MV-4-11 (cell line): ENCODE measurements at places on chromosomes 4 and X.

GRCh38 chr4:155738548-155738947 is 20.3 kb upstream of the GUCY1B1 start:
- DNase-seq, result no peak

DNA sequence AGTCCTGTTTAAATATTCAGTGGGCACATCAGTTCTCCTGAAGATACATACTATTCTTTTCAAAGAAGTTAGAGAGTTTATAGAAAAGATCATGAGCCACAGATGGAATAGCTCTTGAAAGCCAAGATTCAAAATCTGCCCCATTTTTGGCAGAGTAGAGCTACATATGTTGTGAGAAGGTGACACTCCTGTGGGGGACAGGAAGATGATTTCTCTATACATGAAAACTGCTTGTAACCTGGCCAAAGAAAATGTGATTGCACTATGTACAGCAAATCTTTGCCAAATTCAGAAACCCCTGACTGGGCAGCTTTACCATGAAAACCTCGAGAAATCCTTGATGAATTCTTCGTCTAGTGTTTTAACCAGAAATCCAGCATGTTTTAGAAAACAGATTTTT is 44.9 kb downstream of the GPM6A start:
- DNase-seq, result no peak

DNA sequence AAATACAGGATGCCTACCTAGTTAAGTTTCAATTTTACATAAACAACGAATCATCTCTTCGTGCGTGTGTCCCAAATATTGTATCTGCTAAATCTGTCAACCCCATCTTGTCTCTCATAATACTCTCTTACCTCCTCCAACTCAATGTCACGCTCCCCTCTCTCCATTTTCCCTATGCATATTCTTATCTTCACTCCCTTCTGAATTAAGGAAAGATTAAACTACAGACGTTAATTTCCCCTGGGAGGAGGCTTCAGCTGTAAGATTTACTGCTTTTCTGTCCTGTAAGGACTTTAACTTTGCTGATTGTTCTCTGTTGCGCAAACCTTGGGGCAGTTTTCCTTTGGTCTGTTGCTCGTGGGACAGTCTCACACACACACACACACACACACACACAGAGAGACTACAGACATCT is 455 bp upstream of the ABCB7 start:
- DNase-seq, result peak; percentile 48

DNA sequence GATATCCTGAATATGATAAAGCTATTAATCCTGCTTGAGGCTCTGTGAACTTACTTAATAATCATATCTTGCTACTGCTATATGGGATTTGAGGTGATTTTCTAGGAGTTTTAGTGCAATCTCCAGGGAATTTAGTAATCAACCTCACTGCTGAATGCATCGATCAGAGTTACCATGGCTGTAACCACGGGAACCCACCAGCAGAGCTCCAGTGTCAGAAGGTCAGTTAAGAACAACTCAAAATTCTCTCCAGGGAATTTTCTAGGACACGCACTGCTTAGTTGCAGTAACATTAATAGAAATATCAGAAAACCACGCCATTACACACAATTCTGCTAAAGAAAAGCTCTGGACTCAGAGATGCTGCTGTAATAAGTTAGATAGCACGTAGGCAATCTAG is 1477.2 kb upstream of the TENM3 start:
- no peak for DNase-seq

GRCh38 chr4:94588896-94589693 is 137.4 kb downstream of the PDLIM5 start:
- no peak for DNase-seq

DNA sequence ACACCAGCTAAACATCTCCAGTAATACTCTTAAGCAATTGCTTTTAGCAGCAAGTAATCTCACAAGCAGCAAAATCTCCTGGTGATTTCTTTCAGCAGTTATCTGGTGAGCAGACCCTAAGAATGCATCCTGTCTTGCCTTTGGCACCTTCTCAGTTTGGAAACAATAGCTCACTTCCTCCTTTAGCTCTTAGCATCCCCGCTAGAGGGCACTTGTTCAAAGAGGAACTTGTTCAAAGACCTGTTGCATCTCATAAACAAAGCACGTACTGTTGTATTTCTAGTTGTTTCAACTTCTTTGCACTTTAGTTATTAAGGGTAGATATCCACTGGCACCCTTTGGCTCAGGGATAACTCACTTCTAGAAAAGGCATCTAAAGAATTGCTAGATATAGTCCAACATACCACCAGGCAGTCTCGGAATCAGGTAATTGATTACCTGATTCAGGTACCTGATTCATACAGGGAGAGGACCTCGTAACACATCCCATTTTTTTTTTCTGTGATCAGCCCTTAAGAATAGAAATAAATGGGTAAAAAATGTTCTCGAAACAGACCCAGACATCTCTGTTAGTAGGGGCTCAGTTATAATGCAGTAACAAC is 81.9 kb upstream of the QRFPR start:
- DNase-seq, result peak; percentile 72

GRCh38 chrX:42754115-42754514 is 23.8 kb downstream of the PPP1R2C start:
- DNase-seq, result no peak

DNA sequence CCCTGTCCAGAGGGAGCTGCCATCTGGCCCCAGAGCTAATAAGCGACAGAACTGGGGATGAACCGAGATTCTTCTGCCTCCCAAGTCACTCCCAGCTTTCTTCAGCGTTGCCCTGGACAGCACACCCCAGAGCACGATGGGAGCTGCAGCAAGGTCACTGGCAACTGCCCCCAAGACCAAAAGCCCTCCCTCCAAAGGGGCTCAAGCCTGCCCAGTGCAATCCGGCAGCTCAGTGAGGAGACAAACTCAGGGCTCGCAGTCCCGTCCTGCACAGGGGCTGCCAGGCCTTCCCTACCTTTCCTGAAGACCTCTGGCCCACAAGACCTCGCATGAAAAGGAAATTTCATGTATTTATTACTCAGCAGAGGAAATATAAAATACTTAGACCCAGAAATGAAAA is 174.8 kb downstream of the BCOR start:
- DNase-seq, result no peak

- DNase-seq, result no peak
These were observed 34.1 kb upstream of the ZNF81 start for GRCh38 chrX:47802589-47802988.

- no peak for DNase-seq
These were observed 167.4 kb upstream of the NAP1L5 start for GRCh38 chr4:88865046-88865445.

- DNase-seq, result no peak
These were observed 400.8 kb upstream of the SLIT2 start for GRCh38 chr4:19850909-19851308.

- DNase-seq, result no peak
These were observed 18.3 kb downstream of the RAP2C start for GRCh38 chrX:132200976-132201375.

DNA sequence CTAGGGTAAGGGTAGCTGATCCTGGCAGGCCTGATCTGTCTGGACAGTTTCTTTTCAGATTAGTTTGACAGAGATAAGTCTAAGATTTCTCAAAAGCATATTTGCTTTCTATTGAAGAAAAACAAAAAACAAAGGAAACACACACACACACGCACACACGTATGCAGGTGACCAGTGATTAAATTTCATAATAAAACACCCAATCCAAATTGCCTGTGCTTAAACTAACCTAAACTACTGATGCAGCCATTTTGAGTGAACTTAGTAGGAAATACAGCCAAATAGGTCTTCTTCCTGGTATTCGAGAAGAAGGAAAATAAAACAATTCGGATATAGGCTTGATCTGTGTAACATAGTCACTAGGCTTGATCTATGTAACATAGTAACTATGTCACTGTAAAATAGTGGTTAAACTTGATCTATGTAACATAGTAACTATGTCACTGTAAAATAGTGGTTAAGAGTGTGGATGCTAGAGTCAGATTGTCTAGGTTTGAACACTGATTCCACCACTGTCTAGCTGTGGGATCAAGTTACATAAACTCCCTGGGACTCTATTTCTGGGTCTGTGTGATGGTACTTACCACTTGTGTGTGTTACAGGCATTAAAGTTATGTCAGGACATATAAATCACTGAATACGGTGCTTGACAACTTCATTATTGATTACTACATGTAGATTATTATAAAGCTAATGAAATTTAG is 9.8 kb upstream of the CCNG2 start:
- DNase-seq, result no peak

DNA sequence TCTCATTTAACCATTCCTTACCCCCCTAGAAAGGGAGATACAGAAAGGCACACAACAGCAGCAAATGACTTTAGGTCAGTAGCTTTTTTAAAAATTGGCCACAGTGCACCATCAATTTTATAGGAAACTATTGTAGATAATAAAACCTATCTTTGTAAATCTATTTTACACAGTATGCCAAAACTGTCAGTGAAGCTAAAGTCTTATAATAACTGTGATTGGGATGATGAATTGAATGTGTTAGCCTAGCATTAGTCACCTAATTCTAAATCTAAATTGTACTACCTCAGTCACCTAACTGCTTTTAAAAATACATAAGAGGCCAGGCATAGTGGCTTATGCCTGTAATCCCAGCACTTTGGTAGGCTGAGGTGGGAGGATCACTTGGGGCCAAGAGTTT is 44.2 kb downstream of the SH3RF1 start:
- DNase-seq, result no peak

DNA sequence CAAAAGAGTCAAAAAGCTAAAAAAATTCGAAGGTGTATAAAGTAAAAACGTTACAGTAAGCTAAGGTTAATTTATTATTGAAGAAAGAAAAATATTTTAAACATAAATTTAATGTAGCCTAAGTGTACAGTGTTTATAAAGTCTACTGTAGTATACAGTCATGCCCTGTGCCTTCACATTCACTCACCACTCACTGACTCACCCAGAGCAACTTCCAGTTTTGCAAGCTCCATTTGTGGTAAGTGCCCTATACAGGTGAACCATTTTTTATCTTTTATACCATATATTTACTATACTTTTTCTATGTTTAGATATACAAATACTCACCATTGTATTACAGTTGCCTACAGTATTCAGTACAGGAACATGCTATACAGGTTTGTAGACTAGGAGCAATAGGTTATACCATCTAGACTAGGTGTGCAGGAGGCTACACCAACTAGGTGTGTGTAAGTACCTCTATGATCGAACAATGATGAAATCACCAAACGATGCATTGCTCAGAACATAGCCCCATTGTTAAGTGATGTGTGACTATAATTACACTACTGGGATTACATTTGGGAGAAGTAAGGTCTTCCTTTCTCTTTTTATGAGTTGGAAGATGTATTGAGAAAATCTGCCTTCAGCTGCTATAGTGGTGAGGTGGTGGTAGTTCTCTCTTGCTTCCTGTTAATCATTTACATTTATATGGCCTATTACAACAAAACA is 27.2 kb downstream of the TMSB4X start:
- no peak for DNase-seq

GRCh38 chr4:792626-793092 is 33.3 kb downstream of the CPLX1 start:
- DNase-seq, result no peak

DNA sequence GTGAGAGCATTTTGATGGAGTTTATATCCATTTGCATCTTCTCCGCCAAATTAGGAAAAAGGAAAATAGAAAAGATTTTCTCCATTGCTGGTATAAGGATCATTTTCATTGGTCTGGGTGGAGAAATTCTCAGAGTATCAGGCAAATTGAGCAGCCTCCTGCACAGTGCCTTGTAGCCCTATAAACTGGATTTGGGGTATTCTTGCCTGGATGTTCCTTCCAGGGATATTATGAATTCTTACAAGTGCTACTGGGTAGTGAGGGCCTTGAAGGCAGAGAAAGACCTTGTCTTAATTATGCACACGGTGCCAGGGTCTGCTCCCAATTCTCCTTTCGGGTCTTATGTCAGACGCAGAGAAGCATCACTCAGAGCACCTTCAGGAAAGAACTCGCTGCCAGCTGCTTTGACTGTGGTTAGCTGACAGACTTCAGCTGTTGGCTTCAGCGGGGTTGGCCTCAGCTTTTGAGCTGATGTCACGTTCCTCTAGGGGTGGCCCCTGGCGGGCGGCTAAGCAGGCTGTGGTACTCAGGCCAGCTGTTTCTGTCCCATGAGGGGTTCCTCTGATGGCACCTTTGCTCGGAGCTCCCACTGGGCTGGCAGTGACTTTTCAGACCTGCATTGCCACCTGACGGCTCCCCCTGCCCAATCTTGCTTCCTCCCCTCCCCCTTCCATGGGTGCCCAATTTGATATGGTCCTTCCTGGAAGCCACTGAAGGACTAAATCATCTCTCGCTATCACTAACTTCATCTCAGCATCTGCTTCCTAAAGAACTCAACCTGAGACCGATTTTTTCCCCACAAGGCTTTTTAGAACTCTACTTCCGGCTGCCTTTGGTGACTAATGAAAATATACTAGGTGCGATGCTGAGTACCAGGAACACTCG is 519.5 kb downstream of the BCOR start:
- peak; percentile 55 for DNase-seq

GRCh38 chr4:41678086-41678816 is 70.3 kb downstream of the PHOX2B start:
- DNase-seq, result no peak

DNA sequence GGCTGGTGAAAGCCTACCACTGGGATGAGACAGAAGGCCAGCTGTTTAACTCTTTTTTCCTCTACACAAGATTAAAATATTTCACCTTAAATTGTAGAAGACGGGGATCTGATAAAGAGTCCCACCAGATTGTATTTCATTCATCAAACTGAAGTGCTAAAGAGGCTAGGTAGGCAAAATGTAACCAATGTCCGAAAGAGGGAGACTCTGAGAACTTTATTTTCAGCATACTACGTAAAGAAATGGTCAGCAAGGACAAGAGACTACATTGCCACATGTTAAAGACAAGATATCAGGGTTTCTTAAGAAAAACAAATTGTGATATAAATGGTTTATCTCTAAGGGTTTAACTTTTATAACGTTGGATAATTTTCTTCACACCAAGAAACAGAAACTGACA is 71.6 kb upstream of the INPP4B start:
- DNase-seq, result no peak

- no peak for DNase-seq
These were observed 850.9 kb downstream of the FAM133A start for GRCh38 chrX:94524867-94525266.

GRCh38 chr4:61380865-61381264 is 180.7 kb downstream of the ADGRL3 start:
- DNase-seq, result no peak

GRCh38 chr4:8055206-8055605 is 103.4 kb downstream of the ABLIM2 start:
- DNase-seq, result no peak

- DNase-seq, result no peak
These were observed 10.6 kb downstream of the HMX1 start for GRCh38 chr4:8860892-8861575.
